ENCODE measurements at places on chromosomes 3 and 15. TPM values are rescaled to one million over a fixed set of nuclear protein-coding genes. Genes with fewer than 3 reads are reported as not detected.

- DNase-seq: no peak
Observed at GRCh38 chr15:91860498-91860897, 7.0 kb downstream of the SLCO3A1 start.

GRCh38 chr3:90092994-90093393, 985.6 kb downstream of the EPHA3 start:
- no peak for DNase-seq

DNA sequence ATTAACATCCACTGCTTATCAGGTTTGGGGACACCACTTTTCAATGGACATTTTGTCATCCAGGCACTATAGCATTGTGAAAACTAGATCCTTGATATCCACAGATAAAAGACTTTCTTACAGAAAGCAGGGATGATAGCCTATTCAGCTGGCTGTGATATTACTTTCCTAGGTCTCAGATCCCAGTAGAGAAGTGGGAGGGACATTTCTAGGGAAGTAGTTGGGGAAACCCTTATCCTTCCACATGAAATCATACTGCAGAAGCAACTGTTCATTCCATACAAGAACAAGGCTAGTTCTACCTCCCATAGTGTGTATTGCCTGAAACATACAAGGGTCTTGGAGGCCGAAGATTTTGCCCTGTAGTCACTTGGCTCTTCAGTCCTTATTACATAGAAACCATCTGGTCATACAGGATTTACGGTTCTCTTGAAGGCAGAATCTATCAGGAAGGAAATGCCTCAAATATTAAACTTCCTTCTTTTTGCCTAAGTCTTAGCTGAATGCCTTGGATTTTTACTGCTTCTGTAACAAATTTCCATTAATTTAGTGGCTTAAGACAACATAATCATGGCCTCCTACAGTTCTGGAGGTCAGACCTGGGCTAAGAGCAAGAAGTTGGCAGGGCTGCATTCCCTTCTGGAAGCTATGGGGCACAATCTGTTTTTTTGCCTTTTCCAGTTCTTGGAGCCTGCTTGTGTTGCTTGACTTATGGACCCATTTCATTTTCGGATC, 119.4 kb downstream of the ECT2 start:
- no peak for DNase-seq

GRCh38 chr3:99866261-99866761, 48.6 kb downstream of the CMSS1 start:
- DNase-seq: peak; percentile 47

- no peak for DNase-seq
Observed at GRCh38 chr3:197173620-197174019, 124.8 kb downstream of the DLG1 start.

DNA sequence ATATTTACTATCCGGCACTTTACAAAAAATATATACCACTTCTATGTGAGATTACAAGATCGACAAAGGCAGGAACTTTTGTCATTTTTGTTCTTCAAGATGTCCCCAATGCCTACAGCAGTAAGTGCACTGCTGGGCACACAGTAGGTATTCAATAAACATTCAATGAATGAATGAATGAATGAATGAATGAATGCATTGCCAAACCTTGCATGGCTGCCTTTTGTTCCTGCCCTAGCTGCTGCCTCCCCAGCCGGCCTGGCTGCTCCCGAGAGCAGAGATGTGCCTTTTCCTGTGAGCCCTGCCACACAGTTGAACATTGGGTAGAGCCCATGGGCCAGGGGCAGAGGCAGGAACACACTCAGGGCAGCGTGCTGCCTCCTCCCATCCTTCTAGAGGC, 37.5 kb downstream of the LINGO1 start:
- no peak for DNase-seq

- no peak for DNase-seq
Observed at GRCh38 chr3:151620071-151620470, 113.7 kb upstream of the AADACL2 start.

GRCh38 chr15:92681141-92681631, 25.6 kb upstream of the FAM174B start:
- DNase-seq: peak; percentile 23

DNA sequence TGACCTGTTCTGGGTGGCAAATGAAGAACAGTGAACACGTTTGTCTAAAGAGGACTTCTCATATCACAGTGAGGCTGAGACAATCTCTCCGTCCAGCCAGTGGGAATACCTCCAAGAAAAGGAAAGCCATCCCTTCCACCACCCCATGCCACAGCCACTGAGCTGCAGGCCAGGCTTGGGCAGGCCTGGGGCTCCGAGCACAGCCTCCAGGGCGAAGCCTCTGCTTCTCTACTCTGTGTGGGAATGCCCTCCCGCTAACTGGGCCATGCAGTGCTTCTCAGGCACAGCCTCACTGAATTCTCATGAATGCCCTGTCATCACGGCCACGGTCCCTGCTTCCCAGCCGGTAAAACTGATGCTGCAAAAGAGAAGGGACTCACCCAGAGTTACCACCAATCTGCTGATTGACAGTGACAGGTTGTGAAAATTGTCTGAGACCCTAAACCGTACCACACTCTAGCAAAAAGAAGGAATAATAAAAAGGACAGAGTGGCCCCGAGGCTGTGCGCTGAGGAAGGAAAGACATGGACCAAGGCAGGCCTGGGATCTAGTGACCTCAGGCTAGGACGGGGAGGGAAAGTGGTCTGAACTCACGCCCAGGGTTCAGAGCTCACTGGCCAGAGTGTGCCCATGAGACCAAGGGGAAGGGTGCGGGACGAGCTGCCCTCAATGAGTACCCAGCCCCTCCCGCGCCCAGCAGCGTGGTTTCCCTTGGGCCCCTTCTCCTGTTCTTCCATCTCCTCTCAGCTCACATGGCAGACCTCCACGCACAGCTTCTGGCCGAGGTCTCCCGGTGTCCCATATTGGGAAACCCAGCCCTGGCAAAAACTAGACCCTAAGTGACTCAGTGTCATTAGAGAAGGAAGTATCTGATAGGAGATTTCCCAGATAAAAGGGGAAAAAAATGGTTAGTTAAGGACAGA, 52.8 kb downstream of the DHX30 start:
- no peak for DNase-seq

Gene PSTPIP1
- not detected for total RNA-seq

Gene GPR149
- total RNA-seq: not detected

Gene ZMYND10
- total RNA-seq: 0.17 TPM

Gene SMAD3
- total RNA-seq: 48.1 TPM

Gene MUC20
- not detected for total RNA-seq

Gene TRIM42
- not detected for total RNA-seq
